Activated T-cell treated with anti-CD3 and anti-CD28 coated beads, Interleukin-2, amount 50 U/mL, for 48 hours (primary cell): ENCODE measurements at places on chromosomes 2 and 18.

DNA sequence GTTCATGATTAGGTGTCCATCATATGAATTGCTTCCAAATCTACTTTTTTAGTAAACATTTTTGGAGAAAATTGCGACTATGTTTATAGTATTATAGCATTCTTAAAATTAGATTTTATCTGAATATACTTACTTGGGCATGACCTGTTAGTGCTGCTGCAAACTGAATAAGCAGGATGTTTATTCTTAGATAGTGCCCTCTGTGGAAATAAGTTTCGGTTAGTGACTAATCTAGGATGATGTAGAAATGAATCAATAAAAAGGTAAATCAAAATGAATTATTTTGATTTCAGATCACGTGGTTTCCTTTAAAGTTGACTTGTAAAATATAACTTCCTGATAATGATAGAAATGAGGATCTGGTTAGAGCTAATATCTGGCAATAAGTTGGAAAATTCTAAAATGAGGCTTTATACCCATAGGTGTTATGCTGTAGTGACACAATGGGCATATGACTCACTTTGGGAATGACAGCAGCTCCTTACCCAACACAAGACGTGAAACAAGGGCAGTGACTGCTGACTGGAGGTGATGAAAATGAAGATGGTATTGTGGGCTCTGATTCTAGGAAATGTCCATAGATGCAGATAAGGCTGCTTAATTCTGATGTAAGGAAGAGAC lies 165.8 kb upstream of the TCF4 start:
- DNase-seq: no peak

- no peak for DNase-seq
Measured at GRCh38 chr2:233152541-233152940, 92.4 kb downstream of the INPP5D start.

GRCh38 chr2:139544186-139544851 lies 764.1 kb upstream of the NXPH2 start:
- no peak for DNase-seq

DNA sequence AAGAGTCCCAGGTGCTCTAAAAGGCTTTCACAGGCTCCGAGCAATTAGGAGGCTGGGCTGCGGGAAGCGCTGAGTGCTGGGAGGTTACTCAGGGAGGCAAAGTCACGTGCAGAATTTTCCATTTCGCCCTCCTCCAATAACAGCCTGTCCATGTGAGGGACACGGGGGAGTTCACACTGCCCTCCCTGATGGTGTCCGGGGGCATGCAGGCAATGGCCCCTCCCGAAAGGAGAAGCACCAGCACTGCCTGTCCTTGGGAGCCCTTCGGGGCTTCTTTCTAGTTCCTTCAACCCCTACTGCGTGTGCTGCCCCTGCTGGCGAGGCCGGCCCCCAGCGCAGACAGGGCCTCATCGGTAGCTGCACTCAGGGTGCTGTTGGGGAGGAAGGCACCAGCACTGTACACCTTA lies 63.1 kb upstream of the HPCAL1 start:
- no peak for DNase-seq

DNA sequence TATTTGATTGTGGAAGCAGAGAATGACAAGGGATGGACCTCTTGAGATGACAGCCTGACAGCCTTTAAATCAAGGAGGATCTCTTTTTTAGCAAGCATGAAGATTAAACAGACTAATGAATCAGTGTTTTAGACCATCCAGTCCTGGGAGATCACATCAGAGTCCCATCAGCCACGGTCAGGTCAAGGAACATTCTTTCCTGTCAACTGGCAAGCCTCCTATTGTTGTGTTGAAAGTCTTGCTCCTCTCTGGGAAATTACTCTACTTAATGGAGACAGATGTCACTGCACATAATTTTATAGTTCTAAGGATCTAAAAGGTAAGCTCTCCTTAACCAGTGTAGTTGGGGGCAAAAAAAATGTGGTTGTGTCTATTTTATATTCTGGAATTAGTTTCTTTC lies 469.0 kb downstream of the TMEM182 start:
- DNase-seq: no peak

GRCh38 chr18:63199743-63200241 lies 119.8 kb downstream of the BCL2 start:
- no peak for DNase-seq

GRCh38 chr2:9570182-9571060 lies 14.8 kb upstream of the ADAM17 start:
- DNase-seq: no peak

DNA sequence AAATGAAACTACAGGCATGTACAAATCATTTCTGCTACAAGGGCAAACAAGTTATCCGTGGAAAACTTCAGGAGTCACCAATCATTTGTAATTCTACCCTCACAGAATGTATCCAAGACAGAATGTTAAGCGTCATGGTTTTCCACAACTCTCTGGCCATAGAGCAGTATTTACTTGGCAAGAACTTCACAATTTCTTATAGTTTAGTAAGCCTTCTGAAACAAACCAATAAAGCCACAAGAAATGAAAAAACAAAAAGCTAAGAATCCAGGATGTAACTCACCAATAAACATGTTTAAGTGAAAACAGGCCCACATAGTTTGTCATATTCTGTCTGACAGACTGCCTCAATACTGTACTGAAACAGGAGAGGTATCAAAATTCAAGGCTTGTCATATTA lies 70.3 kb downstream of the LNPK start:
- DNase-seq: no peak

DNA sequence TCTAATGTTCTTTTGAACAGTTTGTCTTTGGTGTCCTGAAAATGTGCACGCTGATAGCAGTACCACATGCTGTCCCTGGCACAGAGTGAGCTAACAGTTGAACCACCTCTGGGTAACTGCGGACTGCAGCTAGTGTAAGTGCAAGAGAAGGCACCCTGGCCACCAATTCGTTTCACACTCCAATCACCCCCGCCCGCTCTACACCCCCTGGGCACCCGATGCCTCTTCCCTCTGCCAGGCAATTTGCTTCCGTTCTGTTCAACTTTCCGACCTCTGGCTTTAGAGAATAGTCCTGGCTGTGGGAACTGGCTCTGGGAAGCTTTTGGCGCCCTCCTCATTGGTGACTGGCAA lies 1.4 kb downstream of the DOCK10 start:
- DNase-seq: no peak

DNA sequence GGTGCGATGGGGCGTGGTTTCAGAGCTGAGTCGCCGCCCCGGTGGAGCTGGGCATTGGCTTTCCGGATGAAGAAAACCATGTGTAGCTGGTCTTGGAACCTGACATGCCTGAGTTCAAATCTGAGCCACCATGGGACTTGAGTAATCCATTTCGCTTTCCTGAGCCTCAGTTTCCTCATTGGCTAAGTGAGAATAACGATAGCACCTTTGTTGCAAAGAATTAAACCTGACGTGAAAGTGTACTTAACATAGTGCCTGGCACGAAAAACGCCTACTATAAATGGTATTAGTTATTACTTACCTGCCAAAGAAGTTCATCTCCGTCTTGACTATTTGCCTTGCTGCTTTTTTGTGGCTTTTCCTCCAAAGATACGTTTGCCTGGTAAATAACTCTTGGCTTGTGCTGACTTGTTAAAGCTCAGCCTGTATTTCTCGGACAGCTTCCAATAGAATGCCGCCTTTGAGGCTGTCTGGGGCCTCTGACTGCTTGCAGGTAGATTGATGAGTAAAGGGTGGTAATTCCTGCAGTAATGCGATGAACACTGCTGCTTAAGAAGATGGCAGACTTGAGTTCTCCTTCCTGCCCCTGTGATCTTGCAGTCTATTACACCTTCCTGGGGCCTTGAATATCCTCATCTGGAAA lies 1.3 kb downstream of the CDCA7 start:
- no peak for DNase-seq

GRCh38 chr2:217527590-217528202 lies 475.1 kb downstream of the TNS1 start:
- DNase-seq: no peak

- DNase-seq: no peak
Measured at GRCh38 chr2:50647381-50647780, 384.6 kb downstream of the NRXN1 start.
